ENCODE measurements at places on chromosomes 4 and X.

DNA sequence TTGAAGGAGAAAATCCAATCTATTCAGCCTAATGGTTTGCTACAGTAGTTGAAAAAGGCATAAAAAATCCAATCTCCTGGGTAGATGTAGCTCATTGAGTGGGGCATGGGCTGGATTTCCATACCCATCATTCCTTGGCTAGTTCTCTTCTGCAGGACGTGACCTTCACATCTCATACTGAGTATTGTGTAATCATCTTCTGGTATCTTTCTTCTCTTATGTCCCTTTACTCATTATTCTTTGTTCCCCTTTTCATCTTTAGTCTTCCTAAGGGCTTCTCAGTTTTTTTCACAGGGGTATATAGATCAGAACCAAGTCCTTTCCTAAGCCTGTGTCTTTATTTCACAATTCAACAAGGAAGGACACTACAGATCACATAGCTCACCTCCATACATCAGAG is 727.6 kb upstream of the MAGEB2 start:
- no peak for DNase-seq

DNA sequence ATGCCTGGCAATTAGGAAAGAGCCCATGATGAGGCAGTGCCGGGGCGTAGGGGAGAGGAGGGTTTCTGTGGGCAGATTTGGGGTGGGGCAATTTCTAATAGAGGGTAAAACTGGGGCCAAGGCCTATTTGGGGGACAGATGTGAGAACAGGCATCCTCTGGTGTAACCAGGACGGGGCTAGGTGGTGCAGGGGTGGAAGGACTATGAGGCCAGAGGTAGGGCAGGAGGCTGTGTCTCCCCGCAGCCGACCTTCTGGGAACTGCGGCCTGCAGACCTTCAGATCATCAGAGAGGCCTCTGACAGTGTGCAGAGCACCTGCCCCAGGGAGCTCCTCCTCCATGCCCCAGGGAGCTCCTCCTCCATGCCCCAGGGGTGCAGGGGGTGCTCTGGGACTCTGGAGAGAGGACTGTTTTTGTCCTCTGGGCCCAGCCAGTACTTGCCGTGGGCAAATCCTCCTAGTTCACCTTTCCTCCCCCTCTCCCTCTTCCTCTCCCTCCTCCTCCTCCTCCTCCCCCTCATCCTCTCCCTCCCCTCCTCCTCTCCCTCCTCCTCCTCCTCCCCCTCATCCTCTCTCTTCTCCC is 101.9 kb downstream of the SORCS2 start:
- DNase-seq: no peak

GRCh38 chr4:124454772-124455270 is 257.7 kb downstream of the ANKRD50 start:
- DNase-seq: no peak

DNA sequence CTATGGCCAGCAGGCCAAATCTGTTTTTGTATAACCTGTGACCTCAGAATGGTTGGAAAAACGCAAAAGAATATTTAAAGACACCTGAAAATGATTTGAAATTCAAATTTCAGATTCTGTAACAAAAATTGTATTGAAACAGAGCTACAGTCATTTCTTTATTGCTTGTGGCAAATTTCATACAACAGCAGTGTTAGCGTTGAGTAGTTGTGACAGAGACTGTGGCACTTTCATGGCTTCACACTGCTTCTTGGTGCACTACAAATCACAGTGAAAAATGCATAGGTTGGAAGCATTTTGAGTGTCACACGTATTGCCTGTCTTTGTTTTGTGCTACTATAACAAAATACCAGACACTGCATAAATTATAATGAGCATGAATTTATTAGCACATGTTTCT is 12.2 kb upstream of the PARM1 start:
- no peak for DNase-seq

DNA sequence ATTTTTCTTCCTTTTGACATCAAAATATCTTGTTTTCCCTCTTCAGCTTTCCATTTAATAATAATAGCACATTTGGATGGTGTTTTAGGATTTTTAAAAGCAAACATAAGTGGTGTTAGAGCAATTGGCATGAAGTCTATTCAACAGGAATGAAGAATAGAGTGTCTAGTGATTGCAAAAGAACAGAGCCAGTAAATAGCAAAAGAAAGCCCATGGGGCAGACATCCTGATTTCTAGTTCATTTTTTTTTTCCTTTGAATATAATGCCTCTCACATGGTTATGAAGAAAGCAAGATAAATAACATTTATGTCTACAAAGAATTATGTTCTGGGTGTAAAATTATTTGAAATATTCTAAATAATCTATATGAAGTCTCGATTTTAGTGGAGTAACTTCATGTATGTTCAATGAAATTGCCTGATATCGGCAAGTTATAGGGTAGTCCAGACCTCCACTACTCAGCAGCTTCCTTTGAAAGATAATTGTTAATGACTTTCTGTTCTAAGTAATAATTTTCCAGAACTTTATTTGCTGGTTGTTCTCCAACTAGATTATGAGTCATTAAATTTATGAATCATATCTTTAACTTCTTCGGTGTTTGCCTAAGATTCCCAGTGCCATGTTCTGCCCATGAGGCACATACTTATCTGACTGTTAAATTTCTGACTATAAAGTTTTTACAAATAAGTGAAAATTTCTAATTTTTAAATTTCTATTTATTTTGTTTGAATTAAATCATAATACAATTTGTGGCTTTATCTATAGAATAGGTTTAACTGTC is 587.9 kb downstream of the TLL1 start:
- no peak for DNase-seq

DNA sequence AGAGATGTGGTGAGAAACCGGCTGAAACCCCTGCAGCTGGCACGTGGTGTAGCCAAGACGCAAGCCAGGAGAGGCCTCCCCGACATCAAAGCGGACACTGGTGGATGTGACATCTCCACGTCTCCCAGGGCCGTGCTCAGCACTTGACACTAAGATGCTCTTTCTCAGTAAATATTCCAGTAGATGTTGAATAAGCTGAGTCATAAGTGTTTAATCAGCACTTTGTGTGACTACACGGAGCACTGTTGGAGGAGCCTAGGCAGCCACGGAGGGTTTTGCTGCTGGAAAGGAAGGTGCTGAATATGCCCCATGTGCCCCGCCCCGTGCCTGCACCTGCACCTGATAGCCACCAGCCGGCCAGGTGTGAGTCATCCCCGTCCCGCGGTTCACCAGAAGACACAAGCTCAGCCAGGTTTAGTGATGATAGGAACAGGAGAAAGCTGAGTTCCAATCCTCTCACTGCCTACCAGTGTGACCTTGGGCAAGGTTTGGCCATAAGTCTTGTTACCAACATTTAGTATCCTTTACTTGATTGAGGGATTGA is 29.0 kb upstream of the C4orf50 start:
- DNase-seq: no peak

DNA sequence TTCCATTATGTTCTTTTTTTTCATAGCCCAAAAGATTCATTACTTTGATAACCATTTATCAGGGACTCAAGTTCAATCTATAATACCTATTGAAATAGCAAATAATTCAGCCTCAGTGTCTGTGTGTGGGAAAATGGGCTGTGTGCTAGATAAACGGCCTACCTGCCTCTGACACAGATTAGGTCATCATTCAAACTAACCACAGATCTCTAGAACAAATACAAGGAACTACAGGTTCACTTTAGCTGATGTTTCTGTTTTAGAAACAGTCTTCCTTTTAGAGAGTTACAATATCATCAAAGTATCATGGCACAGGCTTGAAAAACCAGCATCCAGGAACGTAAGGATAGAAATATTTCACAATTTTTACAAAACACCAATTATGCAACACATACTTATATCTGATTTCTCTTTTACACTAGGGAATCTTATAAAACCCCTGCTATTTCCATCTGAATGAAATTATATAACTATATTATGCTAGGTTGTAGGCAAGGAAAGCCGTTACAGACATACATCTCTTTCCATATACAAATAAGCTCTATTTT is 56.6 kb upstream of the MAB21L2 start:
- no peak for DNase-seq

GRCh38 chr4:177879851-177880250 is 437.6 kb upstream of the AGA start:
- DNase-seq: no peak

DNA sequence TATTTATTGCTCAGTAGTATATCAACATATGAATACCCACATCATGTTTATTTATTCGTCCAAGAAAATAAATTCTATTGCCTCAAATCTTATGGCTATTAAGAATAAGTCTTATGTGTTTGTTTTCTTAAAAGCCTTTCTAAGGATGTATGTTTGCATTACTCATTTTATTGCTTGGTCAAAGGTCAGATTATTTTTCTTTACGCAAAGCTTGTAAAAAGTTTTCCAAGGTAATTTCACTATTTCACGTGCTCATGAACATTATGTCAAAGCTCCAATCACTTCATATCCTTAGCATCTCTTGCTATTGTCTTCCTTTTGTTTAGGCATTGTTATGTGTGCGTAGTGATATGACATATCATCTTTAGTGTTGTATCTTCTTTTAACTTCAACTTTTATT is 258.5 kb upstream of the FSTL5 start:
- DNase-seq: no peak

DNA sequence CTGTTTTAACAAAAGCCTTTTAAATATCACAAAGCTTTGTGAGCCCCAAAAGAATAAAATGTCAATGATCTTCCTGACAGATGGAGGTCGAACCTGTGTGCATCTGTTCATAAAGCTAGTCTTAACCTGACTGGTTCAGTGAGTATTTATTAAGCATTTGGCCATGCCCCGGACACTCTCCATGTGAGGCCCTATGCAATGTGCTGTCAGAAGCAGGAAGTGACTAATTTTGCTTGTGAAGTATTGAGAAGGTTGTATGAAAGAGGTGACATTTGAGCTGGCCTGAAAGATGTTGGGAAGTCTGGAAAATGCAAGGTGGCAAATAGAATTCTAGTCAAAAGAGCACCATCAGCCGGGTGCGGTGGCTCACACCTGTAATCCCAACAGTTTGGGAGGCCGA is 171.4 kb downstream of the MSL3 start:
- no peak for DNase-seq

GRCh38 chrX:124651031-124651430 is 304.7 kb downstream of the SH2D1A start:
- no peak for DNase-seq

DNA sequence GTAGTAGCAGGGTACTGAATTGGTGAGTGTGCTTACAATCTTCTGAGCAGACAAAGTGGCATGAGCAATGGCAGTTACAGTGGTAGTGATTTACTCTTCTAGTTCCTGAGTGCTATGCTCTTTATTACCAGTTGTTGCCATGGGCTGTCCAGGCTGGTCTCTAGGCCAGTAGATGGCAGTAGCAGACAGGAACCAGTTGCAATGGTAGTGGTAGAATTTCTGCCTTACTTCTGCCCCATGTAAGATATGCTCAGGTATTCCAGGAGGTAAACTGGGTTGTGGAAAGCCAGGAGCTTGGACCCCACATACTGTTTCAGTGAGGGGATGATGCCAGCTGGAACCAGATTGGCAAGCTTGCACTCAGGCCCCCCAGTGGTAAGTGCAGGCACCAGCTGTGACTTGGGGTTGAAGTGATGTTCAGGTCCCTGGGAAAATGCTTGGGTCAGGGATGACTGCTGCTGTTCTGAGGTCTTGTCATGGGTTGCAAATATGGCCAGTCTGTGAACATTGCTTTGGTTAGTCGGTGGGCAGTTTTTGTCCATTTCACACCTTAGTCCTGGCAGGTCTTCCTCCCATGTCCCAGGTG is 63.0 kb upstream of the ZXDB start:
- DNase-seq: peak; percentile 14

DNA sequence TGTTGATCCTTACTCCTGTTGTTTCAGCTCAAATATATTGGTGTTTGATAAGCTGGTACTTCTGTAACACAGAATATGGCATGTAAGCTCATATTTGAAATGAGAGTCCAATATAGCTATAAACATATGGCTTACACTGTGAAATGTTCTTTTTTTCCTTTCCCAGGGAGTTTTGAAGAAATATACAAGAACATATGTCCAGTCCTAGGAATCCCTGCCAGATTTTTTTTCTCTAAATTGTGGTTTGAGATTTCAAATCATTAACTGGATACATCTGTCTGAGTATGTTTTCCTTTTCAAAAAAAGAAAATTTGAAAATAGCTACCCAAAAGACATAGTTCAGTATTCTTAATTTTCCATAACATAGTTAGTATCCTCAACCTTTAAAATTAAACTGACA is 60.2 kb downstream of the HMGB2 start:
- DNase-seq: no peak

- peak; percentile 63 for DNase-seq
Measured at GRCh38 chr4:153142700-153143438, 61.4 kb upstream of the TRIM2 start.

- no peak for DNase-seq
Measured at GRCh38 chr4:64715741-64716140, 306.5 kb upstream of the TECRL start.

GRCh38 chr4:137804906-137805495 is 272.7 kb upstream of the PCDH18 start:
- no peak for DNase-seq

DNA sequence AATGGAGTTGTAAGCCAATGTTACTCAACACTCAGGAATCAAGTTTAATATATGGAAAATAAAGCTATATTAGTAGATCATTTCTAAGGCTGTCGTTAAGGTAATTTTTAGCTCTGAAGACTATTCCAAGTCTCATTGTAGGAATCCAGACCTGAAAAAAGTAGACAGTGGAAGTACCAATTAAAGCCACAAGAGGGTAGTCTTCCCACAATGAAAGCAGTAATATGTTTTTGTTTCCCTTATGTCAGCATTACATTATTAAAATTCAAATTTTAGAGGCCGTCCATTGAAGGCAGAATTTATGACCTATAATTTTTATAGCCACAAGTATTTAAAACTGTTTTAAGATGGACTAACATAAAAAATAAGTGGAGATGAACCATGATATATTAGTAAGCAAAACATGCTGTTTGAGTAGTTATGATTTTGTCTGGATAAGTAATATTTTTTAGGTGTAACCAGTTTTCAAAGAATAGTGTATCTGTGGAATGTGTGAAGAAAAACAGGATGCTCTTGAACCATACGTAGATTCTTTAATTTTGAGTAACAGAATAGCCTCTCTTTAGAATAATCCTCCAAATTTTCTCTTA is 372.6 kb upstream of the TECRL start:
- no peak for DNase-seq

DNA sequence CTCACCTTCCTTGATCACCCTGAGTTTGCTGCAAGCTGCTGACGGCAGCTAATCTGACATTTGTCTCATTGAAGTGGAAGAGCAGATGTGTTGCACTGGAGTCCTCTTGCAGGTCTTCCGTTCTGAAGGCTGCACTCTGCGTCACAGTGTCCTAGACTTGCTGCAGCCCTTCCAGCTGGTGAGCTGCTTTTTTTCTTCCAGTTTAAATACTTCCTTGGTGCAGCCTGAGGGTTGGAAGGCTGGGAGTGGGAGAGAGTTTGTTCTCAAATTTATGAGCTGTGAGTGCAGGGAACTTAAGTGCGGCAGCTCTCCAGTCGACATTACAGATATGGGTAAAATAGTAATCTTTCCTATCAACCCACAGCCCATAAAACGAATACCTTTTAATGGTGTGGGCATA is 303.6 kb upstream of the FAT1 start:
- DNase-seq: no peak

DNA sequence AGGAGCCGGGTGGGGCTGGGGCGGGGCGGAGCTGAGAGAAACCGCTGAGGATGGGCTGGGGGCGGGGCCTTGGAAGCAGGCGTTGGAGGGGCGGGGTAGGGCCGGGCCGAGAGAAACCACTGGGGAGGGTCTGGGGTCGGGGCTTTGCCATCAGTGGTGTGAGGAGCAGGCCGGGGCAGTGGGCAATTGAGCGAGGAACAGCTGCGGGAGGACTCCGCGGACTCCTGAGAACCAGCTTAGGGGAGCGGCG is 1.3 kb upstream of the EOLA2 start:
- DNase-seq: no peak

Measured in activated CD4-positive, alpha-beta T cell treated with anti-CD3 and anti-CD28 coated beads for 4 hours (primary cell).